AG09309 (cell line): ENCODE measurements at places on chromosomes 11 and 22.

DNA sequence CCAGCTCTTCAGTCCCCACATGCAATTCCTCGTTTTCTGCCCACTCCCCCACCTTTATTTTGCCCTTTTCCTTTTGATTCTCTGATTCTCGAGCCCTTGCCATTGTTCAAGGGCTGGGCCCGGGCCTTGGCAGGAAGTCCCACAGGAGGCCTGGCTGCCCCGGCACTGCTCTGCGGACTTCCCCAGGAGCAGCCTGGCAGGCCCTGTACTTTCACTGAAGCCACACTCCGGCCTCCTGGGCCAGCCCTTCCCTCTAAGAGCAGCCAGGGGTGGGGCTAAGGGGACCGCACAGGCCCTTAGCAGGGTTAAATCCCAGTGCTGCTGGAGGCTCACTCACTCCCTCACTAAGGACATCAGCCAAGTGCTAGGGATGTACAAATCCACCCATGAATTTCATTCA, 4.1 kb downstream of the LRRC32 start:
- no peak for DNase-seq

DNA sequence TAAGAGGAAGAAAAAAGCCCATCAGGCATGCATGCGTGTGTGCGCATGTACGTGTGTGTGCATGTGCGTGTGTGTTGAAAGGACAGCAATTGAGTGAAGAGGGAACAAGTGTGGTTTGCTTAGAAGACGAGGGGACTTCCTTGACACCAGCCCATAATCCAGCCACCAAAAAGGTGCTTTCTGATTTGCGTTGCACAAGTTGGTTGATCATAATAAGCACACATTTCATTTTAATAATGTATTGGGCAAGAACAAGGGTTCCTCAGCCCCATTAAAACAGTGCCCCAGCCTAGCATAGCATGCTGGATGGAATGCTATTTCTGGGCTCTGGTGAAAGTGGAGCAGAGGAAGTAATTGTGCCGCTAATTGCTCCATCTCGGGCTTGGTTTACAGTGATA, 493.2 kb downstream of the MIAT start:
- DNase-seq: peak; percentile 14

DNA sequence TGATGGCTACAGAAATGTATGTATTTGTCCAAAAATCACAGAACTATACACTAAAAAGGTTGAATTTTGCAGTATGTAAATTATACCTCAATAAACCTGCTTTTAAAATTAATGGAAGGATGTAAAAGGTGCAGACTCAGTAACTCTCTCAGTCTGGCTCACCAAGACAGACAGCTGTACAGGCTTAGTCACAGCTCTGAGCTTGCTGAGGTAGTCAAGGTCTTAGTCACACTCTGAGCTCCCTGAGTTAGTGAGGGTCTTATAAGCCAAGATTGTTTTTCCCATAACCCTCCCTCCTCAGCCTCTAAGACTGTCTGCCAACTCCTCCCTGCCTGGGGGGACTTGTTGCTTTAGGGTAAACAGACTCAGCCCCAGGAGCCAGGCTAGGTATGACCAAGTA, 59.3 kb upstream of the IZUMO1R start:
- DNase-seq: no peak

GRCh38 chr11:103768816-103769215, 267.6 kb upstream of the DDI1 start:
- no peak for DNase-seq

- no peak for DNase-seq
These were observed 62.8 kb upstream of the PRDM11 start for GRCh38 chr11:45083544-45084087.

- no peak for DNase-seq
These were observed 1.9 kb downstream of the SMTNL1 start for GRCh38 chr11:57539342-57539741.

- DNase-seq: no peak
These were observed 20.9 kb upstream of the MPPED1 start for GRCh38 chr22:43390872-43391271.

- DNase-seq: no peak
These were observed 11.3 kb upstream of the SMIM38 start for GRCh38 chr11:69144316-69145049.

DNA sequence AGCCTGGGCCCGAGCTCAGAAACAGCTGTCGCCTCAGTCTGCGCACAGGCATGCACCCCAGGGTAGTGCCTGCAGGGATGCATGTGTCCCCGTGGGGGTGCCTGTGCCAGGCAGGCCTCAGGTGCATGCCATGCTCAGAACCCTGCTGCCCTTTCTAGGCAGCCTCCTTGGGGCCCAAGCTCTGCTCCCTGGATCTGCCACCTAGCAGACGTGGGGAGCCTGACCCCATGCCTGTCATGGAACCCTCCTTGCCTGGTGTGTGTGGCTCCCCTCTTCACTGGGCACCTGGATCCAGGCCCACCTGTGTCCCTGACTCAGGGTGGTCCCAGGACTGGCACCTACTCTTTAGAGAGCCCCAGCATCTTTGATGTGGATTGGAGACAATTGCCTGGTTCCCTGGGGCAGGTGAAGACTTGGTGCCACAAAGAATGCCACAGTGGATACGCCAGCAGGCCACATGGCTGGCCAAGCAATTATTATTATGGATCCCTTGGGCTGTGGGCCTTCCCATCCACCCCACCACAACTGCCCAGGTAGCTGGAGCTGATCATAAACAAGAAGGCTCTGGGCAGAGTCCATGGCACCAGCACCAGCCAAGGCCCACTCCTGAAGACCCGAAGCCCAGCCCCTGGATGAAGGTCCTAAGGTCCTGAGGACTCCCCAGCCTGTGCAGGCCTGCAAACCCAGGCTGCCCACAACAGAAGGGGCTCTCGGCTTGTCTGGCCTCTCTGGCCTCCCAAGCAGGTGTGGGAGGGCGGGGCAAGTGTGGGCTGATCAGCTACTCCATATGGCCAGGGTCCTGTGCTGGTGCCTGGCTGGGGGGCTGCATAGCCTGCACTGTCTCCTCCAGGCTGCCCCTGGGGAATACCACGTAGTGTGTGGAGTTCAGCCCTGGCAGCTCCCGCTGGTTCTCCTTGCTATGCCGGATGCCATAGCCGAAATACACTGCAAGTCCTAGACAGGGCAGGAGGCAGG, 3.8 kb downstream of the SLC7A4 start:
- DNase-seq: no peak

GRCh38 chr11:207863-208180, 314 bp downstream of the RIC8A start:
- DNase-seq: no peak

- no peak for DNase-seq
These were observed 27.1 kb downstream of the OSBP2 start for GRCh38 chr22:30721741-30722140.

DNA sequence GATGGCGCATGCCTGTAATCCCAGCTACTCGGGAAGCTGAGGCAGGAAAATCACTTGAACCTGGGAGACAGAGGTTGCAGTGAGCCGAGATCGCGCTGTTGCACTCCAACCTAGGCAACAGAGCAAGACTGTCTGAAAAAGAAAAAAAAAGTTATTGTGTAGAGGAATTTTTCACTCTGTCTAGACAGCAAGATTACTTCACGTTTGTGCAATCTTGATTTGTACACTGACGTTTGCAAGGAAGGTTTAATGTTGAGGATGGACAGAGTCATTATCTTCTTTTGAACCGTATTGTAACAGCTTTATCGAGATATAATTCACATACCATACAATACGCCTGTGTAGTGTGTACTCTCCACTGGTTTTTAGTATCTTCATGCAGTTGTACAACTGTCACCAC, 3.7 kb downstream of the CTTN start:
- no peak for DNase-seq

DNA sequence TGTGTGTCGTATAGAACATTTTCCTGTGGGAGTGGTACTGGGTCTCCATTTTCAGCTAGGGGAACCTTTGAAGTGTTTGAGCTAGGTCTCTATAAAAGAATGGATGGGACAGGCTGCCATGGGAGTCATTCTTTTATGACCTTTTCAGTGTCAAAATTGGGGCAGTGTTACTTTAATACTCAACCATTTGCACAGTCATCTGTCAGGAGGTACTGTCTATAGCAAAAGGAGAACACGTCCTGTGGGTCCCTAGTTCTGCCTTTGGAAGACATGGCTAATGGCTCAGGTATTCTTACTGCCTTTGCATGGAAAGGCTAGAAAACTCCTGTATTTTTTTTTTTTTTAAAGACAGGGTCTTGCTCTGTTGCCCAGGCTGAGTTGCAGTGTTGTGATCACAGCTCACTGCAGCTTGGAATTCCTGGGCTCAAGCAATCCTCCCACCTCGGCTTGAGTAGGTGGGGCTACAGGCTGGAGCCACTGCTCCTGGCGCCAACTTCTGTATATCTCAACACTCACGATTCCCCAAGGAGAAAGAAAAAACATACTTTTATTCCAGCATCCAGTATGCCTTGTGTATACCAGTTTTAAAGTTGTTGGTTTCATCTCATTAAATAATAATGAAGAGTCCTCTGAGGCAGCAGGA, 2.1 kb upstream of the ATF4 start:
- no peak for DNase-seq

DNA sequence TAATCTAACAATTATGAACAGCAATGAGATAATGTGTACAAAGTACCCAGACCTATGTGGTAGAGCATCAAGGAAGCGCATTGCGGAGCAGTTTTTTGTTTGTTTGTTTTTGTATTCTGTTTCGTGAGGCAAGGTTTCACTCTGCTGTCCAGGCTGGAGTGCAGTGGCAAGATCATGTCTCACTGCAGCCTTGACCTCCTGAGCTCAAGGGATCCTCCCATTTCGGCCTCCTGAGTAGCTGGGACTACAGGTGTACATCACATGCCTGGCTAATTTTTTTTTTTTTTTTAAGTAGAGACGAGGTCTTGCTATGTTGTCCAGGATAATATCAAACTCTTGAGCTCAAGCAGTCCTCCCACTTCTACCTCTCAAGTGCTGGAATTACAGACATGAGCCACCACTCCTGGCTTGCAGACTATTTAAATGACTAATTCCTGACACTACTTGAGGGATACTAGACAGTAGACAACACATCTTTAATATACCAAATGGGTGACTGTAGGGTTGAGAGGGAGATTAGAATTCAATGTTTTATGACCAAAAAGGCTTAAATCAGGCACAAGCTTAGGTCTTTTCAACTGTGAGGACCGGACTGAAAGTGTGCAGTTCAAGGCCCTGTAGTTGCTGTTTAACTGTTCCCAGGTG, 12.7 kb downstream of the OR51B4 start:
- DNase-seq: no peak
